SHP77 (cell line): ENCODE measurements at places on chromosomes 3 and 15.

GRCh38 chr3:8573342-8573926, 71.2 kb downstream of the SSUH2 start:
- no peak for DNase-seq

DNA sequence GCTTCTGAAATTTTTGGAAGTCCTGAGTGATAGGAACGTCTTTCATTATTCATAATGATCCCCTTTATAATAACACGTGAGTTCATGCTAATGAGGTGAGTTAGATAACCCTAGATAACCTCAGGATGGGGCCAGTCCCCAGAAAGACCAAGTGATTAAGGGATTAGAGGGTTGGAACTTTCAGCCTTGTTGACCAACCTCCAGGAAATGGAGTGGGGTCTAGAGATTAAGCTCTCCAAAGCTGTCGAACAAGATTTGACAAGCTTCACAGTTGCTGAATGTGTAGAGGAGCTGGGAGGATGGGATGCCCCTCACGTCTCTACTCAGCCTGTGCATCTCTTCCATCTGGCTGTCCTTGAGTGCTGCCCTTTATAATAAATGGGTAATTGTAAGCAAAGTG, 107.1 kb downstream of the ZMAT3 start:
- DNase-seq = no peak

- DNase-seq = no peak
Measured at GRCh38 chr3:80472459-80472858, 704.7 kb upstream of the ROBO1 start.

- DNase-seq = no peak
Measured at GRCh38 chr3:72830452-72831223, 17.6 kb downstream of the SHQ1 start.

GRCh38 chr3:4850928-4851265, 128.3 kb upstream of the BHLHE40 start:
- DNase-seq = no peak

DNA sequence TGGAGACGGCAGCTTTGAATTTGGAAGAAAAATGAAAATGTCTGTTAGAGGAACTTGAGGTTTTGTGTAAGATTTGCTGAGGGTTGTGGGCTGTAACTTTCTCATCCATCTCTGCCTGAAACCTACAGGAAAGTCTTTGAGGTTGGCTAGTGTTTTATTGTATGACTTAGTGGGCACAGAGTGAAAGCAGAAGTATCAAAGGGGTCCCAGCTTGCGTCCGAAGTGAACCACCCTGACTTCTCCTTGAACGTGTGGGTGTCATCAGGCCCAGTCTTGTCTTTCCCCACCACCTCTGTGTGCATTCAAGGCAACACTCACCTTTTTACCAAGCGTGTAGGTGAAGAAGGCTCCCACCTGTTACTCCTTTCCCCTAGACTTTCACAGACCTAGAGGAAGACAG, 682.1 kb upstream of the CFAP20DC start:
- DNase-seq = no peak

- DNase-seq = no peak
Measured at GRCh38 chr3:192957441-192958021, 39.9 kb upstream of the MB21D2 start.

GRCh38 chr15:60972866-60973265, 256.2 kb downstream of the RORA start:
- DNase-seq = no peak

- DNase-seq = no peak
Measured at GRCh38 chr3:60142009-60142408, 1092.2 kb upstream of the CFAP20DC start.

DNA sequence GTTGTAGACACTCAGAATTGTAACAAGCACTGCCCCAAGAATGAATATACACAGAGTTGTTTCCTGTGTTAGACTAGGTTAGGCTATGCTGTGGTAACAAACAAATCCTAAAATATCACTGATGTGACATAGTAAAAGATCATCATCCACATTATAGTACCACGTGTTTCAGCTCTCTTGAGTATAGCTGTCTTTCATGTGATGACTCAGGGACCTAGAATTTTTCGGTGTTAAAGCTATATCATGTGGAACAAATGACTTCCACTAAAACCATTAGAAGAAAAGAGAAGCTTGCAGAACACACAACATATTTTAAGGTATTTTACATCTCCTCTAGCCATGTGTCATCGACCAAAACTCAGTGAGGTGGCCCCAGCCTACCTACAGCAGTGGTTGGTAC, 307.9 kb upstream of the RBMS3 start:
- DNase-seq = no peak

DNA sequence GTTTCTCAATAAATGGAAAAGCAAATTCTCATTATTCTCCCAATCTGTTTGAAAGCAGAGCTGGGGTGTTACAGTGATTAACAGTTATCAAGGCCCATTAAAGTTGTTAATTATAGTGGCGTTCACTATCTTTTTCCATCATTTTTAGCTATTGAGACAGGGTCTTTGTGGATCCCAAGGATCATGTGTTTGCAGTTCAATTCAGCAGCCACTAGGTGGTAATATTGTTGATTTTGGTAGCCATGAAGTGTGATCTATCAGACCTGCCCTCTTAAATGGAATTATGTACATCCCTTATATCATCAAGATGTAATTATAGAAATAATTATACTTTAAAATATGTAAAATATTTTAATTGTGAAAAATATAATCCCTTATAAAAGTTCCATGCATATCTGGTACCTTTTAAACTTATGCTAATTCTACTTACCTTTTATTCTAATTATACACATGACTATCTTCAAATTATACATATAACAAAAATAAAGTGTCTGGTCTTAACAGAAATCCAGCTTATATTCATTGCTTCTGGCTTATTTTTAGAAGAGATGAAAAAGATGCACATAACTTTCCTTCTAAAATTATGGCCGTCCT, 126.4 kb downstream of the GREM1 start:
- peak; percentile 5 for DNase-seq

DNA sequence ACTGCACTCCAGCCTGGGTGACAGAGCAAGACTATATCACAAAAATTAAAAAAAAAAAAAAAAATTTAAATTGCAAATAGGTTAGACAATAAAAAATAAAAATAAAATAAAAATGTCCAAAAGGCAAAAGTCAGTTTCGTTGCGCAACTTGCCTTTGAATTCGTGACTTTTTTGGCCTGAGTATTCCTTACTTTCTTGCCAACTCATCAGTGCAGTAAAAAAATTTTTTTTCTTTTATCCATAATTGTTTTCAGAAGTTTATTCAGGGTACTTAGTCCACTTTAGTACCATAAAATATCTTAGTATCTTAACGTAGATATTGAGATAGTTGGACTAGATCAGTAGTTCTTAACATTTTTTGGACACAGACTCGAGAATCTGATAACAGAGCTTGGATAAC, 22.4 kb upstream of the CILP start:
- DNase-seq = no peak

DNA sequence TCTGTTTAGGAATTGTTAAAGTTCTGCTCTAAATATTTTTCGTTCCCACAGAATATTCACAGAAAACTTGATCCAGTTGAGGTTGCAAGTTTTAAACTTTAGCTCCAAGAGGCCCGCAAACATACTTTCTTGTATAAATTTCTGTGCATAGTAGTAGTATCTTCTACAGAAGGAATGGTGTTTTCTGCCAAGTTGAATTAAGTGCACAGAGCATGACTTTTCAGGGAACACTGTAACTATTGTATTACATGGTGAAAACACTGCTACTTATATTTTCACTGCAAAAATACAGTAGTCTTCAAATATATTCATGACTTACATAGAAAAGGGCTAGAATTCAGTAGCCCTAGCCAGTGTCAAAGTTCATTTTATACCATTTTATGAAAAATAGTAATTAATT, 67.0 kb downstream of the SUCNR1 start:
- DNase-seq = no peak

GRCh38 chr15:40081691-40082194, 26.9 kb downstream of the BMF start:
- DNase-seq = peak; percentile 37

GRCh38 chr3:106065831-106066230, 197.0 kb upstream of the CBLB start:
- DNase-seq = no peak

DNA sequence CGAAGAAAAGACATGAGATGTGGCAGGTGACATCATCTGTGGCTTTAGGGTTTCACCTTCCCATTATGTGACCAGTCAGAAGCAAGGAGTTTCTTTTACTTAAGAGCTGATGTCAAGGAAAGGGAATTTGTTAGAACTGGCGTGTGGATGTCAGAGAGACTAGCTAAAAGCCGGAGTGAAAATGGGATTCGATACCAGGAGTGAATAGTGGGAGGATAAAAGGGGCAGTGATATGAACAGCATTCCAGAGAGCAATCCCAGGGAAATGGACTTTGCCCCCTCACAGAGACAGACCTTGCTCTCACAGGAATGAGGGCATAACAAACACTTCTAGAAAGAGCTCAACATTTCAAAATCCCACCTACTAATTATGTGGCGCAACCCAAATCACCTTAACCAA, 5.9 kb upstream of the FMN1 start:
- DNase-seq = no peak

- DNase-seq = no peak
Measured at GRCh38 chr3:17190353-17191078, 305.8 kb downstream of the PLCL2 start.

DNA sequence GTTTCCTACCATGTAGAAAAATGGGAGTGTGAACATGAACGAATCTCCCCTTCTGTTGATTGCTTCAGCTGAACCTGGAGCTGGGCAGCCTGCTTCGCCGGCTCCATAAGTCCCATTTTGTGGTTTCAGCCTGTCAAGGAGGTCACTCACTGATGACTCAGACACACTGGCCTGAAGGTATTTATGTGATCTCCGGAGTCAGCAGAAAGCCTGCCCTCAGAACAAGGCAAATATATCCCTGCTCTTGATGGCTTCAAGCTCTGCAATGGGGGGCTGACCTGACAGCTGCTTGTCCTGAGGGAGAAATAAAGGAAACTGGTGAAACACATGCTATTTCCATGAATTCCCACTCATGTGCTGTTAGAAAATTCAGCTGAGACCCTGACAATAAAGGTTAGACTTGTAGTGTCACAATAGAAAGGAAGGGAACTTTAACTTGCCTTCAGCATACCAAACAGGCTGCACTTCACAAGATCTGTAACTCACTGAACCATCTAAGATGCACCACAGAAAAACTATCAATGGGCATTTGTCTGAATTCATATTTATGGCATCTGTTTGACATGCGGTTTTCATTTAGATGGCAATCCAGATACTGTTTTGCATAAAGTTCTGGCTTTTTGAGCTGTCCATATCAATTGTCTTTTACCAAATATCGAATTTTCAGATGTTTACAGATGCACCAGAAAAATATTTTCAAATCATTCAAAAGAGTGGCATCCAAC, 282.0 kb upstream of the VEPH1 start:
- DNase-seq = no peak

- DNase-seq = no peak
Measured at GRCh38 chr15:25244731-25245585, 193.9 kb downstream of the UBE3A start.

DNA sequence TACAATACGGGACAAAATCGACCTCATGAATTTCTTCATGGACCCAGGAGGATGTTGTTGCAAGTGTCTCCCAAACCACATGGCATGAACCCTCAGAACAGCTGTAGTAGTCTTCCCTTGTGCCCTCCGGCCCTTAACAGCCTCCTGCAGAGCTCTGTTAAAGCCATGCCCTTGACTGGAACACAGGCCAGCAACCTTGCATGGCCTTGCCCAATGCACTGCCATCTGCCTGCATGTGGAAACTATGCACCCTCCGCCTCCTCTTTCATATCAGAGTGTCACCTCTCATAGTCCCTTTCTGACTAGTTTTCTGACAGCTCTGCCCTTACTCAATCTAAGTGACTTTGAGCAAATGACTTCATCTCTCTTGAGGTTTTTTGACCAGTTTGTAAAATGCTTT, 39.4 kb upstream of the TRIM71 start:
- no peak for DNase-seq

- DNase-seq = no peak
Measured at GRCh38 chr3:189748046-189748445, 116.9 kb downstream of the TP63 start.

DNA sequence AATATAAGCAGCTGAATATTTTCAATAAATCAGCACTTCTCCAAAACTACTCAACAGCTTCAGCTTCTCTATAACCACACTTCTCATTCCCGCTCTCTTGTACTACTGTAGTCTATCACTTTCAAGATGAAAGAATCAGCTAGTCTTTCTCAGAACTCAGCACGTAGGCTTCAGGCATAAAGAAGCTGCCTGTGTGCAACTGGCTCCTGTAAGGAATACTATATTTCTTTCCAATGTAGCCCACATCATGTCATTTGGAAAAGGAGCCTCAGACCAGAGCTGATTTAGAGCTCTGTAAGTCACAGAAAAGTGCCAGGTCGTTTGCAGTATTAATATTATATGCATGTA, 62.3 kb downstream of the FMN1 start:
- DNase-seq = no peak

GRCh38 chr15:87816811-87817210, 439.7 kb downstream of the NTRK3 start:
- DNase-seq = no peak

- no peak for DNase-seq
Measured at GRCh38 chr15:86840996-86841395, 761.3 kb downstream of the AGBL1 start.

DNA sequence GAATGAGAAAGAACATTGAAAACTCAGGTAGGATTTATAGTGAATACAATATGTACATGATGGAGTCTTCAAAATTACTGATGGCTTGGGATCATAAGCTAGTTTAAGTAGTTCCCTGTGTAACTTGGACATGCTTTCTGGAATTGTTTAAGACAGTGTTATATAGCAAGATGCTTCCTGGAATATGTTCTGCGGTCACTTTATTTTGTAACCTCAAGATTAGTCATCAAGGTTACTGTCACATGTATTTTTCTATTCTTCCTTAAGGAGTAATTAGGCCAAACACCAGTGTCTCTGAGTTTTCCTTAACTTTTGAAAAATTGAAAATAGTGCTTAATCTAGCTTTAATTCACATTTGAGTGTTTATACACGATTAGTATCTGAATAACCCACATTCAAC, 760.3 kb upstream of the ARRDC4 start:
- no peak for DNase-seq

GRCh38 chr15:66881173-66881905, 179.3 kb downstream of the SMAD6 start:
- no peak for DNase-seq

- DNase-seq = no peak
Measured at GRCh38 chr3:21791356-21791755, 40.3 kb upstream of the ZNF385D start.

DNA sequence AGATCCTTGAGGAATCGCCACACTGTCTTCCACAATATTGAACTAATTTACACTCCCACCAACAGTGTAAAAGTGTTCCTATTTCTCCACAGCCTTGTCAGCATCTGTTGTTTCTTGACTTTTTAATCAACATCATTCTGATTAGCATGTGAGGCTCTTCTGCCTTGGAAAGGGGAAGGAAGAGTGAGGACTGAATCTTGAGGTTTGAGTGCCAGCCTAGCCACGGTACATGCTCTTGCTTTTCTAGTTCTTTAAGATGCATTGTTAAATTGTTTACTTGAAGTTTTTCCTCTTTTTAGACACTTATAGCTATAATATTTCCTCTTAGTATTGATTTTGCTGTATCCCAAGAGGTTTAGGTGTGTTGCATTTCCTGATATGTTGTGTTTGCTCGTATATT, 596.1 kb downstream of the OTOL1 start:
- no peak for DNase-seq

GRCh38 chr3:24296441-24297205, 198.0 kb downstream of the THRB start:
- no peak for DNase-seq

- DNase-seq = peak; percentile 27
Measured at GRCh38 chr15:80404761-80405553, 775 bp downstream of the ARNT2 start.
